ENCODE measurements at places on chromosomes 4 and X.

- no peak for DNase-seq
Observed at GRCh38 chr4:178026999-178027398, 584.8 kb upstream of the AGA start.

- no peak for DNase-seq
Observed at GRCh38 chr4:149279776-149280175, 535.9 kb downstream of the IQCM start.

DNA sequence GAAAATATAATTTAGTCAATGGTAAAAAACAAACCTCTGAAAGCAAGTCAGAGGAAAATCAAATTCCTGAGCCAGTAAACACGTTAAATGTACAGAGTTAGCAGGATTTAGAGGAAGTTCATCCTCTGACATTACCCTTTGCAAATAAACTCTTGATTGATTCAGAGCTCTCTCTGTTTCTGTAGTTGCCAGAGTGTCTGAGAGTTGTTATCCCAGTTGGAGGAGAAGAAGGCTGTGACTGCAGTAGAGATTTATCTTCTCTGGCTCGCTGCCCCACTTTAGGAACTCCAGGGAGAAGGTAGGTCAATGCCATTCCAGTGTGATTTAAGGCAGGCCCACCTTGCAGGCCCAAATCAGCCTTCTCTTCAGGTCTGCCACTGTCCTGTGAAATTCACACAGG lies 6.2 kb upstream of the AMOT start:
- DNase-seq: no peak

- no peak for DNase-seq
Observed at GRCh38 chr4:8747467-8748235, 124.0 kb downstream of the HMX1 start.

- no peak for DNase-seq
Observed at GRCh38 chr4:11603591-11604194, 175.0 kb upstream of the HS3ST1 start.

DNA sequence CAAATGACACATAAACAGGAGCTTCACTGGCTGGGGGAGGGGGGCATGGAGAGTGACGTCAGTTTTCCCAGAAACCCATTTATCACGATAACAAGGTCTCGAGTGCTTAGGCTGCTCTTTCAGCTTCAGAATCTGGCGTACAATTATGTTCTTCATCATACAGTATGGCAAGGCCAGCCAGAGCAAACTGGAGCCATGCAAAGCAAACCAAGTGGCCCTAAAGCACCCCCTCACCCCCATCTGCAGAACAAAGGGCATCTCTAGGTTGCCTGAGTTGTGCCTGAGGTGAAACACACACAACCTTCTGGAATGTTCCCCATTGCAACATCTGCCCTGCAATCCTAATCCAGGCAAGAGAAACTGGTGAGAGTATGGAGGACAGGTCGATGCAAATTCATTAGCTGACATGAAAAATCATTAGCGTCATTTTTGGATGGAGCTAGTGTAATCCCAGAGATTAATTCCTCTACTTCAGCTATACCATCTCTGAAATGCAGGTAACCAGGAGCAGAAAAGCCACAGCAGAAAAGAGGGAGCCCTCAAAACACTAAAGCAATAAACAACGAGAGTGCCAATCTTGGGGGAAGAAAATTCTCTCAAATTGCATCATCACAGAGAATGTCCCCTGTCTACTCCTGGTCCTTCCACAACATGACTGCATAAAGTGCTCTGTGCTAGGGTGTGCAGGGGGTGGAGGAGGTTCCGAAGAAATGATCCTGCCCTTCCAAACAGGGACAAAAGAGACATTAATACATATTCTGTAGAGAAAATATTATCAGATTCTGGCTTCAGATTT lies 1.8 kb downstream of the SEPTIN6 start:
- no peak for DNase-seq

GRCh38 chrX:153776120-153776599 lies 4.7 kb upstream of the SRPK3 start:
- DNase-seq: no peak

DNA sequence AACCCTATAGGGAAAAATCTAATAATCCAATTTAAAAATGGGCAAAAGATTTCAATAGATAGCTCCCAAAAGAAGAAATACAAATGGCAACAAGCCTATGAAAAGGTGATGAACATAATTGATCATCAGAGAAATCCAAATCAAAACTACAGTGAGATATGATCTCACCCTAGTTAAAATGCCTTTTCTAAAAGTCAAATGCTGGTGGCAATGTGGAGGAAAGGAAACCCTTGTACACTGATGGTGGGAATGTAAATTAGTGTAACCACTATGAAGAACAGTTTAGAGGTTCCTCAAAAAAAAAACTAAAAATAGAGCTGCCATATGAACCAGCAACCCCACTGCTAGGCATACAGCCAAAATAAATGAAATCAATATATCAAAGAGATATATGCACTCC lies 44.5 kb downstream of the STPG2 start:
- no peak for DNase-seq

DNA sequence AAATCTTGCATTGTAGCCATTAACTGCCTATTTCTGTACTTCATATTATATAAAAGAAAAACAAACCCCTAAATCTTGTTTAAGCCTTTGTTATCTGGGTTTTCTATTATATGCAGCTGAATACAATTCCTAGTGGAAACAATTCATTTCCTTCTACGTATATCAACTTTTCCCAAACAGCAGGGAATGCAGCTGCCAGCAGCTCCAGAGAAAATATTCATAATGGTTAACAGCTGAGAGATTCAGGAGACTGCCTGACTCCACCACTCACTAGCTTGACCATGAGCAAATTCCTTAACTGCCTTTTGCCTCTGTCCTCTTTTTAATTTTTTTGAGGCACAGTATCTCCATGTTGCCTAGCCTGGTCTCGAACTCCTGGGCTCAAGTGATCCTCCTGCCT lies 146.2 kb downstream of the SPATA18 start:
- no peak for DNase-seq

- no peak for DNase-seq
Observed at GRCh38 chrX:63686878-63687714, 97.9 kb downstream of the ARHGEF9 start.

DNA sequence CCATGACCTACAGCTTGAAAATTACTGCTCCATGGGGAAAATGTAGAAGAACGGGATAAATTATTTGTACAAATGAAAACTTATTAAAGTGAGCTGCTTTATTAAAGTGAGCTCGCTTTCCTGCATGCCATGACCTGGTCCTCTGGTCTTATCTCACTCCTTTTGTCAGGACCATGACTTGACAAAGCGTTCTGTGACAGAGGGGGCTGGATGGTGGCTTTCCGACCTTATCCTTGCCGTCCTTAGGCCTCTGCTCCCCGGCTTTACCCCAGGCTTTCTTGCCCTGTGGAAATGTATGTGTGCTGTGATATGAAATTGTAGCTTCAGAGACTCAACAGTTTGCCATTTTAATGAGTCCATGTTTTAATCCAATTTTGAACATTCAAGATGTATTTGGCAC lies 44.0 kb upstream of the FBXW7 start:
- no peak for DNase-seq
